Activated naive CD4-positive, alpha-beta T cell treated with anti-CD3 and anti-CD28 coated beads for 36 hours (primary cell): ENCODE measurements at places on chromosomes 1 and 21. TPM values are rescaled to one million over a fixed set of nuclear protein-coding genes. Genes with fewer than 3 reads are reported as not detected.

The MPL gene
- total RNA-seq = not detected

GRCh38 chr1:213320191-213320870 is 269.3 kb downstream of the RPS6KC1 start:
- no peak for DNase-seq

DNA sequence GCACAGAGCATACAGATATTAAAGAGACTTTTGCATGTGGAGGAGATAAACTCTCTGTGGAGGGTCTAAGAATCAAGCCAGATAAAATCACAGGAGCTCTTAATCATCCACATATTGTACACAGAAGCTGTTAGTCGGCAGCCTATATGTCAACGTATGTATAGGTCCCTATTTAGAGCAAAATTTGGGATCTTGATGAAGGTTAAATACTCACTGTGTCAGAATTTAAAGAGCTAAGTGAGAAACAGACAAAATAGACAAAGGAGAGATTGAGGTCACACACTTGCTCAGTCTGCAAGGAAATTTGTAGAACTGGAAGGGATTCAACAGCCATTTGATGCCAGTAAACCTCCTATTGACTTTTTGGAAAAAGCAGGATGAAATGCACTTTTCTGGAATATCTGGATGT is 4.1 kb upstream of the IRF2BP2 start:
- DNase-seq = no peak

- DNase-seq = no peak
These were observed 52.5 kb upstream of the TINAGL1 start for GRCh38 chr1:31523769-31524168.

GRCh38 chr1:160623227-160623633 is 23.6 kb downstream of the SLAMF1 start:
- DNase-seq = peak; percentile 68

- DNase-seq = no peak
These were observed 24.4 kb downstream of the CD58 start for GRCh38 chr1:116546354-116546977.

DNA sequence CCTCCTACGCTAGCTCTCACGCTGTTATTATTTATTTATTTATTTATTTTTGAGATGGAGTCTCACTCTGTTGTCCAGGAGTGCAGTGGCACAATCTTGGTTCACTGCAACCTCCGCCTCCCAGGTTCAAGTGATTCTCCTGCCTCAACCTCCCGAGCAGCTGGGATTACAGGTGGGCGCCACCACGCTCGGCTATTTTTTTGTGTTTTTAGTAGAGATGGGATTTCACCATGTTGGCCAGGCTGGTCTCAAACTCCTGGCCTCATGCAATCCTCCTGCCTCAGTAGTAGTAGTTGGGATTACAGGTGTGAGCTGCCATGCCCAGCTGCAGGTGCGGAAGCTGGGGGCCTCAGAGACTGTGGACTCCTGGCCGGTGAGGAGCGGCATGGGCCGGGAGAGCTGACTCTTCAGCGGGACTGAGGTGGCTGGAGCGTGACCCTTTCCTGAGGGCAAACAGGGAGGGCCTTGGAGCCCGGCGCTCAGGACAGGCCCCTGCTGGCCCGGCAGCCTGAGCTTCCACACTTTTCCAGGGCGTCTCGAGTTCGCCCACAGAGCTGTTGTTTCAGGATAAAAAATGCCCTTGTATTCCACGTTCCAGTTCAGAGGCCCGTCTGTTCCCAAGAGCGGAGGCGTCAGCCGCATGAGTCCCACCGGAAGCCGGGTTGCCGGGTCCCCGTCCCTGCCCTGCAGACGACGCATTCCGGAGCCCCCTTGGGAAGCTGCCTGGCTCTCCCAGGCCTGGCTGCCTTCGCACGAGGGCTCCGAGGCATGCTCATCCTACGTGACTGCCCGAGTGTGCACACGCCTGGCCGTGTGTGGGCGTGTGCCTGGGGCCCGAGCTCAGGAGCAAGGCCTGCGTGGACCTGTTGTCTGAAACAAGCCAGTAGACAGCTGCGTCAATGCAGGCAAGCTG is 126.2 kb downstream of the SIK1 start:
- no peak for DNase-seq

GRCh38 chr1:208071435-208072031 is 160.6 kb upstream of the CD34 start:
- DNase-seq = no peak

GRCh38 chr1:15430787-15431570 is 7.3 kb upstream of the CTRC start:
- DNase-seq = peak; percentile 83

GRCh38 chr1:74790453-74790852 is 57.5 kb downstream of the TYW3 start:
- no peak for DNase-seq

GRCh38 chr1:229953736-229954326 is 113.2 kb upstream of the GALNT2 start:
- no peak for DNase-seq

The SELE gene
- not detected for total RNA-seq

DNA sequence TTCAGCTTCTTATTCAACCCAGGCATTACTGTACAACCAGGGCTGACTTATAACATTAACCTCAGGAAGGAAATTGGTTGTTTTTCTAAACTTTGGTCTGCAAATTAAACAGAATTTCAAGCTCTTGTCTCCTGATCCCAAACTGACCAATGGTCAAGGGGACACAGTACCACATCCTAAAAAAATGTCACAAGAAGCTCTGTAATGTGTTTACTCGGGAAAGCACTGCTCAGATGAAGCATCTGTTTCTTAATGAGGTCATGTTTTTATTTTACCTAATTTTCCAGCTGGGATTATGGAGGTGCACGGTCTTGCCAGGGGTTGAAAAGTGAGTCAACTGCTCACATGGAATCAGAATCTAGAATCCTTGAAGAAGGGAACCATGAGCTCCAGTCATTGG is 18.7 kb downstream of the ADAMTS5 start:
- no peak for DNase-seq

GRCh38 chr1:185653615-185654014 is 80.6 kb upstream of the HMCN1 start:
- DNase-seq = no peak

DNA sequence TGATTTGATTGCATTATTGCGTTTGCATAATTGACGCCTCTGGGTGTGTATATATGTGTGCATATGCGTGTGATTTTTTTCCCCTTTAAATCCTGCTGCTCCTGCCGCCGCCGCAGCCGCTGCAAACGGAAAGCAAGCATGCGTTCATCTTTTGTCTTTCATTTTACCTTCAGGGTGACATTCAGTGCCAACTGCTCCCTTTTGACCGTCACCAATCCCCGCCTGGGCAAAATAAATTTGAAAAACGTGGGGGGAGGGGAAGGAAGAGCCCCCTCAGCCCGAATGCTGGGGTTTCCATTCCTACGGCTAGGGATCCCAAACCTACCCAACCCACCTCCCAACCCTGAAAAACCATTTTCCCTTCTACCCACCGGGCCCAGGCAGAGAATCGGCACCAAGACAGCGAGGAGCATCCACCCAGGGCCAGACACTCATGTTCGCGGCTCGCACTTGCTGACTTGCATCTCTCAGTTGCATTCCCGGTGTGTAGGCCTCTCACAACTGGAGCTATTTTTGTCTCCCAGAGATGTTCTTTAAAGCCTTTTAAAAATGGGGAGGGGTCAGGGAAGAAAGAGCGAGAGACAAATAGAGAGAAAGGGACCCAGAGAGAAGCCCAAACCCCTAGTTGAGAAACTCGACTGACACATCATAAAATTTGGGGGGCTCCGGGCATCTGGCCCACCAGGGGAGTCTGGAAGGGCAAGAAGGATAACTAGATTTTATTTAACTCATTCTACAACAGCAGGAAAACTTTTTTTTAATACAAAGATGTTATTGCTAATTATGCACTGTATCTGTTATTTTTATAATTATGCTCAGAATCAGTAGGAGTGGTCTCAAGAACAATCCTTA is 367.1 kb upstream of the ESRRG start:
- no peak for DNase-seq

DNA sequence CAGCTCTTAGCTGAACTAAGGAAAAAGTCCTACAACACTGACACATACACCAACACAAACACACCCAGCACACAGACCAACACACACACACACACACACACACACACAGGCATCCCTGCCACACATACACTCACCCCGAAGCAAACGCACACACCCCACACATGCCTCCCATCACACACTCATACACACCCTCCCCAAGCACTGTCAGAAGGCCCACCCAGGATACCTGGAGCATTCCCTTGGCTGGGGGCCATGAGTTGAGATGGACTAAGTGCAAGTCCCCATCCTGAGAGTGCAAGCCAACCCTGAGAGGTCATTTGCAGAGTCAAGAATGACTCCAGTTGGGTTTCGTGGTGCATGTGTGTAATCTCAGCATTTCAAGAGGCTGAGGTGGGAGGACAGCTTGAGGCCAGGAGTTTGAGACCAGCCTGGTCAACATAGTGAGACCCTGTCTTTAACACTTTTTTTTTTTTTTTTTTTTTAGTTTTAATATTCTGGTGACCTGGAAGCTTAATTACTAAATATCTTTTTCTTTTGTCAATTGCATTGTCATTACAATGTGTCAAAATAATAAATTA is 117.3 kb downstream of the RHOU start:
- DNase-seq = no peak

GRCh38 chr1:204821924-204822323 is 48.7 kb upstream of the NFASC start:
- no peak for DNase-seq

GRCh38 chr1:86155807-86156565 is 586 bp downstream of the COL24A1 start:
- DNase-seq = no peak

GRCh38 chr21:37060296-37060695 is 12.6 kb downstream of the PIGP start:
- peak; percentile 40 for DNase-seq

DNA sequence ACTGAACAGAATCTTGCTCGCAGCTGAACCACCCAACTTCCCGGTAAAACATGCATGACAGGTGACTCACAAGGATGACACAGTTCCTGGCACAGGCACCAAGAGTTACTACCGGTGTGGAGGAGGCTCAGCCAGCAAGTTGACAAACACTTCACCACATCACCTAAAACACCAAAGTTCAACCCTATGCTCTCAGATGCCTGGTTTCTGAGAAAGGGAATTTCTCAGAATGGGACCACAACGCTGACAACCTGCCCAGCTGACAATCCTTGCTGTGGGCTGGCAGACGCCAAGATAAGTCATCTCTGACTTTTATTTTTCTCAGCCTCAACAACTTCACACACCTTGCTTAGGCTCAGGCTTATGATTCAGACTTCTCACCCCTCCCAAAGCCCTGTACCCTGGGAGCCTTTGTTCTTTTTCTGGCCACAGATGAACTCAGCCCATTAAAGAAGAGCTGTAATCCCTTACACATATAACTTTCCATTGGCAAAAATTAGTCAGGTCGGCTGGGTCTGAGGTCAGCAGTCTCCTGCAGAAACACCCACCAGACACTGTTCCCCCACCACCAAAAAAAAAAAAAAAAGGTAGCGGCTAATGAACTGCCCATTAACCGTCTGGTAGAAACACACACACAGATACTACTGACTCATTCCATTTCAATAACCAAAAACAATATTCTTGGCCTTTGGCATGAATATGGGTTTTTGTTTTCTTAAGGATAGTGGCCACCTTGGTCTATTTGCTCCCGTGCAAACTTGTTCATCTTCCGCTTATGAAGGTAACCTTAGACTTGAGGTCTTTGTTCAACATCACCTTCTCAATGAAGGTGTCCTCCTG is 10.8 kb upstream of the TIAM1 start:
- DNase-seq = peak; percentile 94

- no peak for DNase-seq
These were observed 55.4 kb upstream of the LPGAT1 start for GRCh38 chr1:211885747-211886522.

- no peak for DNase-seq
These were observed 20.9 kb upstream of the RGS13 start for GRCh38 chr1:192615055-192615454.

DNA sequence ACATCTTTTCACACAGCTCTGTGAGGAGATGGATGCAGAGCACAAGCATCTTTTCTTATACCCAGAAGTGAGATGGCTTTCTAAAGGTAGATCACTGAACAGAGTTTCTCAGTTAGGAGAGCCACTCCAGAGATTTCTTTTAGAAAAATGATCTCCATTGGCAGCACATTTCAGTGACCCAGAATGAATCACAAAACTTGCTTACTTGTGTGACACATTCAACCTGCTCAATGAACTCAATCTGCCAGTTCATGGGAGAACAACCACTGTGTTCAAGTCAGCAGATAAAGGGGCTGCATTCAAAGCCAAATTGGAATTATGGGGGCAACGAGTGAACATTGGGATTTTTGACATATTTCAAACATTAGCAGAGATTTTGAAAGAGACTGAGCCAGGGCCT is 78.3 kb downstream of the UCHL5 start:
- DNase-seq = no peak

The CELA2A gene
- not detected for total RNA-seq

GRCh38 chr1:219472596-219472995 is 140.3 kb downstream of the ZC3H11B start:
- no peak for DNase-seq

DNA sequence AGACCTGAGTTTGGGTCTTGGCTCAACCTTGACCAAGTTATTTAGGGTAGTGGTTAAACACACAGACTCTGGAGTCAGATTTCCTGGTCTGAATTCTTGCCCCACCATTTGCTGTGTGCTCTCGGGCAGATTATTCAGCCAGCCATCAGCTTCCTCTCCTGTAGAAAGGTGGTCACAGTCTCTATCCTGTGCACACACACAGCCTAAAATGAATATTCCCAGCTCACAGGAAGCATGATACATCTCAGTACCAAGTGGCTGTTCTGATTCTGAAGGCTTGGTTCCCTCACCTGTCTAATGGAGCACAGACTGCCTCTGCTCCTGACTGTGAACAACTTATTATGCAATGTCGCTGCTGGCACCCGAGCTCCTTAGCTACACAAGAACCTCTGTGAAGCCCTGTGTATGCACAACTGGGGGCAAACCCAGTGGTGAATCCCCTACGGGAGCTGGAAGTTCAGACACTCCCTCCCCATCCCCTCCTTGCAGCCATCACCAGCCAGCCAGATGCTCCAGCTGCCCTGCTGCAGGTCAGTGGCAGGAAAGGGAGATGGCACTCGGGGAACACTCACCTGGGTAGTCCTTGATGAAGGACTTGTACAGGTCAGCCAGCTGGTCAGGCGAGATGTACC is 13.7 kb downstream of the ENO1 start:
- no peak for DNase-seq

The DUSP12 gene
- total RNA-seq = 28.4 TPM

DNA sequence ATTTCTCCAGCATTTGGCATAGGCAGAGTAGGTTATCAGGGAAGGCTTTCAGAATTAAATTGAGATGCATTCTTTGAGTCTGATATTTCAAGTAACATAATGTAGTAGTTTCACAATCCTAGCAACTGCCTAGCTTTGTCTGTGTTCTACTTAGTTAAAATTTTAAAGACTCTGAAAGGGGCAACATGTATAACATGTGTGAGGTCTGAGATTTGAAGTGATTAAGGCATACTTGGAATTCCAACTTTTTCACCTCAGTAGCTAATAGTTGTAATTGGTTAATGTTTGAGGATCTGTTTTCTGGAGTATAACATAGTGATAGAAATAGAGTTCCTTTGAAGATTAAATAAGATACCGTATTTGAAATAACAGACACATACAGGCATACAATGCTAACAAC is 335.2 kb upstream of the BEND5 start:
- no peak for DNase-seq

- DNase-seq = peak; percentile 68
These were observed 16.4 kb upstream of the TARBP1 start for GRCh38 chr1:234495231-234495990.

GRCh38 chr1:43237121-43237520 is 32.7 kb upstream of the TMEM125 start:
- DNase-seq = no peak

- DNase-seq = no peak
These were observed 3.5 kb downstream of the KLHDC7A start for GRCh38 chr1:18484276-18484675.
